ENCODE measurements at places on chromosomes 3 and 15. TPM values are rescaled to one million over a fixed set of nuclear protein-coding genes. Genes with fewer than 3 reads are reported as not detected.

DNA sequence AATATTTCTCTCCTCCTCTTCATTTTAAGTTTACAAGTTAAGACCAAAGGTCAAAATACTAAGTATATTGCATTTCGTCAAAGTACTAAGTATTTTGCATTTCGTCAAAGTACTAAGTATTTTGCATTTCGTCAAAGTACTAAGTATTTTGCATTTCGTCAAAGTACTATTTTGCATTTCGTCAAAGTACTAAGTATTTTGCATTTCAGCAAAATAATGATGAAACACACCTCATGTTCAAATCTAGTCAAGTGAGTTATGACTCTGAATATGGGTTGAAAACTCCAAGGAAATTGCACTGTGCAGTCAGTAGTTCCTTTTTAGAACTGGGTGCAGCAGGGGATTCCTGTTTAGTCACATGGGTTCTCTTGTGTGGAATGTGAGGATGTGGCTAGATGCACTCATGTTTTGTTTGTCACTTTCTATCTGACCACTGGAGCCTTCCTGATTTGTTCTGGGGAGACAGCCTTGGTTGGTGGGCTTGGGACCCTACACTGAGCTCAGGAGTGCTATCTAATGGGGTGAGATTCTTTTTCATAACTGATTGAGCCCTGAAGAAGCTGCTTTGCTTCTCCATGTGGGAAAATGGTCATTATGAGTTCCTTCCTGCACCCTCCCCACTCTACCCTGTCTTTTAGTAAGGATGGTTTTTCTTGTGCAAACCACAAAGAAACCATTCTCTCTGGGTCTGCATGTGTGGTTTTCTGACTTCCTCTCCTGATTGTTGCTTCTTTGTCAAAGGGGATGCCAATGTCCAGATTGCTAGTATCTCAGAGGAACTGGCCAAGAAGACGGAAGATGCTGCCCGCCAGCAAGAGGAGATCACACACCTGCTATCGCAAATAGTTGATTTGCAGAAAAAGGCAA, 73.4 kb downstream of the CCK start:
- no peak for DNase-seq

DNA sequence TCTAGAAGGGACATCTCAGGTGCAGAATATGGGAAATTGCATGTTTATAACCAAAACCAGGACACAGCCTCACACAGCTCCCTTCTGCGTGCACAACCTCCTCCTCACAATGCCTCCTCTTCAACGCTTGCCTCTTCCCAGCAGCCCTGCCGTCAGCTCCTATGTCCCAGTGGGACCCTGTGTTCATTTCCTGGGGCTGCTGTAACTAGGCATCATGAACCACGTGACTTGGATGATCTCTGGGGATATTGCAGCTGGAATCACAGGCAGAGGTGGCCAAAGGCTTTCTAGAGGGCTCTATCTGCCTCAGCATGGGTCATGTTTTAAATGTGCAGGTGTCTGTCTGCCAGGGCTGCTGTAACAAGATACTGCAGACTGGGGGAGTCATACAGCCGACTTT, 375.3 kb downstream of the OCA2 start:
- DNase-seq = no peak

- peak; percentile 34 for DNase-seq
Measured at GRCh38 chr3:112127522-112128494, 5.2 kb downstream of the GCSAM start.

The CFAP44 gene
- total RNA-seq = 14.7 TPM

DNA sequence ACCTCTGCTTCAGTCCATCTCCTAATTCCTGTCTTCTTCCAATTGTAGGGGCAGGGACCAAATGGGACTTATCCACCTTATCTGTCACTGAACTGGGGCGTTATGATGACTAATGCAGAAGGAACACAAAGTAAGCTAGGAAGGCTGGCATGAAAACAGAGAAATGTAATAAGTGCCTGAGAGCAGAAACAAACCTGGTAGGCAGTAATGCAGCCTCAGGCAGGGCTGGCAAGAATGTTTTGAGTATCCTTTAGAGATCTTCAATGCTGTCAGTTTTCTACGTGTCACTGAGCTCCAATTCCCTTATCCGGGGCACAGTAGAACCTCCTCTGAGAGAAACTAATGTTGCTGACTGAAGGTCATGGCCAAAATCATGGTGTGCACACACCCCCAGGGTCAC, 246.2 kb upstream of the TBL1XR1 start:
- no peak for DNase-seq

The NEK4 gene
- 14.4 TPM for total RNA-seq

DNA sequence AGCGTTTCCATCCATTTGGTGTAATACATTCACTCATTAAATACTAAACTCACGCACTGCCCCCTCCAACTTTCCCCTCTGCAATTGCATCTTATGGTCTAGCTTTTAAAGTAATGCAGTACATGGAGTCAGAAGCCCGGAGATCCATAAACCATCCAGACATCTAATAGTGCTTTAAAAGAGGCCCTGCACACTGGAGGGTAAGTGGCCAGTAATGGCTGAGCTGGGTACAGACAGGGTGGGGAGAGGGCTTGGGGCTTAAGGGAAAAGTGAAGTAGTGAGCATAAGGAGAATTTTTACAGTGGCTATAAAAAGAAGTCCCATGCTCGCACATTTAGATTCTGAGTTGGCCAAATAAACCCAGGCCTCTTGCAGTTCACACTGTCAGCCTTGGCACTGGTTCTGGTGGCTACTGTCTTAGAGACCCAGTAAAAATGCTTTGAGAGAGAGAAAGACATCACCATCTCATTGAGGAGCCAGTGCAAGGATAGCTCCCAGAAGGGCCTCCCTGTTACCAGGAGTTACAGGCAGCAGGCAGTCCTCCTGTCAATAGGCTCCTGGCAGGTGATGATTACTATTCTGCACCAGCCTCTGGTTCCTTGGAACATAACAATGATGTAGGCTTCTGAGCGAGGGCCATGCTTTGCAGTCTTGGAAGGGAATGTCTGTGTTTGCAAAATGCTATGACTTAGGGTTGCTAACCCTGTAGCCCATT, 112.6 kb upstream of the NEO1 start:
- DNase-seq = no peak

DNA sequence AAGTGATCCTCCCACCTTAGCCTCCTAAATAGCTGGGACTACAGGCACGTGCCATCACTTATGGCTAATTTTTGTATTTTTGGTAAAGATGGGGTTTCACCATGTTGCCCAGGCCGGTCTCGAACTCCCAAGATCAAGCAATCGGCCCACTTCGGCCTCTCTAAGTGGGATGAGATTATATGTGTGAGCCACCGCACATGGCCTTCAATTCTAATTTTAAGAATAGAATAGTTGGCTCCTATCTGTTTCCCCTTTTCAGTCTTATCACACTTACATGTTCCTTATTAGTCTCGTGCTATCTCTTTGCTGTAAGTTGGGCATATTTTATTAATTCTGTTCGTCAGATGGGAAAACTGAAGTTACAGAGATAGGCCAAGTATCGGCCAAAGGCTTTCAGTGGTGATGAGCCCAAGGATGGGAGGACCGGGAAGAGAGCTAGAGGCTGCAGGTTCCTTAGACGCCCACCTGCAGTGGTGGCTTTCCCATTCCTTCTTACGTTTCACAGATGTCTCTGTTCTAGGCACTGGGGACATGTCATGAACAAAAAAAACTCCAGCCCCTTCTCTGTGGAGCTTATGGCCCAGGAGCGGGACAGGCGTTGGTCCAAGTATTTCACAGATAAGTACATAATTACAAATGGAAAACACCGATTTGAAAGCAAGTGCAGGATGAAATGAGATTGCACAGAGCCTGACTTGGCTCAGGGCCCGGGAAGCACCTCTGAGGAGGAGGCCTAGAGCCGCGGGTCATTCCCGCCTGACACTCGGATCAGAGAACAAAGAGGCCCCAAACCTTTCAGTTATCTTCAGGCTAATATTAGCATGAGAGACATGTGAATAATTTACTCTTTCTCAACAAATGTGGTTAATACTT, 91.1 kb upstream of the KLF13 start:
- no peak for DNase-seq

The LMLN gene
- 10.9 TPM for total RNA-seq

GRCh38 chr3:22231061-22231460, 480.1 kb upstream of the ZNF385D start:
- DNase-seq = no peak

The CLPX gene
- 56.3 TPM for total RNA-seq

The FEM1B gene
- total RNA-seq = 58.6 TPM

The C2CD4B gene
- total RNA-seq = not detected

Data from naive thymus-derived CD4-positive, alpha-beta T cell (primary cell).